Mesenchymal stem cell (in vitro differentiated cells and primary cell): ENCODE measurements at places on chromosomes 2 and 18.

DNA sequence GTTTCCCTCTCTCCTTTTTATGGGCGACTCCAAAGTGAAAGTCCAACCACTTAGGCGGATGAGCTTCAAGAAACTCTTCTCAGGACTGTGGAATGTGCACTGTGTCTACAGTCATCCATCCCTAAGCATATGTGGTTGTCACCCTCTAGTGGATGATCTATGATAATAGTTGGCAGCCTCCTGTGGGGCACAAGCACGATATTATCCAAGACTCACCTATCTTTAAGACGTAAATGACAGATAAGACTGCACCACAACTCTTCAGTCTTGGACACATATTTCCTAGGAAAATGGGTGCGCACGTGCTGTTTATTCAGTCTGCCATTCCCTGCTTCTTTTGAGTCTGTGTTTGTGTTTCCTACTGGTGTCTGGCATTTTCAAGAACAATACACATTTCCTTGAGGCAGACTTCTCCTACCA lies 145.5 kb upstream of the CTAGE1 start:
- peak; percentile 91 for DNase-seq

DNA sequence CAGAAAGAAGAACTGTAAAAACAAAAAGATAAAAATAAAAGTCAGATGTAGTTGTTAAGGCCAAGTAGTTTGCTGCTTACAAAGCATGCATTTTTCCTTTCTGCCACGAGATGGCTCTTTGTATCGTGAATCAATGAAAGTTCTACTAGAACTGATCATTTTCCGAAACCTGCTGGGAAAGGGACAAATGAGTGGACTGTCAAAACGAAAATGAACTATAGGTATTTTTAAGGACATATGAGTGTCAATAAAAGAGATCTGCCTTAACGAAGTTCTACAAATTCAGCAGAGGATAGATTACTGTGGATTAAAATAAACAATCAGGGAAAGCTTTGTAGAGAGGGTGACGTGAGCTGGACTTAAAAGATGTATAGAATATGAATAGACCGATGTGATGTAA lies 15.0 kb upstream of the ELOA2 start:
- peak; percentile 63 for DNase-seq

GRCh38 chr18:44927127-44927849 lies 246.6 kb downstream of the SETBP1 start:
- no peak for DNase-seq

DNA sequence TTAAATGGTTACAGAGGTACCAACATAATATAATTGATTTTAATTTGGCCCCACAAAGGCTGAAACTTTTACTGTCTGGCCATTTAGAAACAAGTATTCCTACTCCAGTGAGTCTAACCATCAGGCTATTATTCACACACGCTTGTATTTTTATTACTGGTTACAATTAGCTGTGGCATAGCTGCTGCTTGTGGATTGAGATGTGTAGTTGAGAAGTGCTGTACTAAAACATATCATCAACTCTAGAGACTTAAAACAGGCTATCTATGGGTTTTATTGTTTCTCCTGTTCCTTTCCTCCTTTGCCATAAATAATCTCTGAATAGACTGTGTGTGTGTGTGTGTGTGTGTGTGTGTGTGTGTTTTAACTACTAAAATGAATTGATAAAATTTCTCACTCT lies 530.2 kb downstream of the CCDC85A start:
- no peak for DNase-seq

DNA sequence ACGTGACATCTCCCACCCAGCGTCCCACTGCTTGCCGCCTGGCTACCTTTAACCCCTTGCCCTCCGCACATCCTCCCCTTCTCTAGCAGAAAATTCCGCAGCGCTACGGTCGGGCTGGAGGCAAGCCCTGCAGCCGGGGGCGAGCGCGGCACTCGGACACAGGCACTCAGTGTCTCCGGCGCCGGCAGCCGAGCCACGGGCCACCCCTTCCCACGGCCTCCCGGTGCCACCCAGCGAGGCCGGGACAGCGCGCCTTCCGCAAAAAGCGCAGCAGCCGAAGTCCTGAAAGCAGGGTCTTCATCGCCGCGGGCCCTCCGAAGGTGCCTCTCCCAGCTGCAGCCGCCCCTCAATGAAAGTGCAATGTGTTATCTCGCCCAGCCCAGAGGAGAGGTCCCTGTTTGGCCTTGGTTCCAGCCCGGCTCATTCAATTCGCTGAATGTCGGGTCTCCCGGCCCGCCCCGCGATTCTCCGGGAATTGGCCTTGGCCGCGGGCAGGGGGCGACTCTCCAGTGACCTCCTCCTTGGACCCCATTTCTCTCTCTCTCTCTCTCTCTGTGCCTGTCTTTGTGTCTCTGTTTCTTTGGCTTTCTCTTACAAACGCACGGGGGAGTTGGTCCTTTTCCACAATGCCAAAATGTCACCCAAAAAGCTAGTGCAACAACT lies 1.1 kb downstream of the DLGAP1 start:
- DNase-seq: no peak

DNA sequence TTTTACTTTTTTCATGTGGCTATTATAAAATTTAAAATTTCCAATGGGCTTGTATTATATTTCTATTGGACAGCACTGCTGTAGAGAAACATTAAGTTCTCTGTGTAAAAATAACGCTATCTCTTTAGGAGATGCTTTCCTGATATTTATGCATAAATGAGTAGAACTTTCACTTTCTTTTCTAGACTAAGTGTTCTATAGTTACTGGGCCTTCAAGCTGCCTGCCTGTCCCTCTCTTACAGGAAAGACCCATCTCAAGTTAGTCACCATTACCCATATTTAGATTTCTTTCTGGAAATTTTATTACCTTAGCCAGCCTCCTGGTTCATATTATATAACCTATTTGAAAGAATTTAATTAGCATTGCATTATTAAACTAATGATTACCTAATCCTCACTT lies 4.8 kb downstream of the ITGA4 start:
- DNase-seq: no peak

GRCh38 chr18:61085036-61085435 lies 248.2 kb upstream of the CDH20 start:
- no peak for DNase-seq

GRCh38 chr2:25294573-25295462 lies 46.9 kb downstream of the DNMT3A start:
- DNase-seq: peak; percentile 18

GRCh38 chr2:234172066-234172465 lies 121.6 kb downstream of the SPP2 start:
- no peak for DNase-seq

DNA sequence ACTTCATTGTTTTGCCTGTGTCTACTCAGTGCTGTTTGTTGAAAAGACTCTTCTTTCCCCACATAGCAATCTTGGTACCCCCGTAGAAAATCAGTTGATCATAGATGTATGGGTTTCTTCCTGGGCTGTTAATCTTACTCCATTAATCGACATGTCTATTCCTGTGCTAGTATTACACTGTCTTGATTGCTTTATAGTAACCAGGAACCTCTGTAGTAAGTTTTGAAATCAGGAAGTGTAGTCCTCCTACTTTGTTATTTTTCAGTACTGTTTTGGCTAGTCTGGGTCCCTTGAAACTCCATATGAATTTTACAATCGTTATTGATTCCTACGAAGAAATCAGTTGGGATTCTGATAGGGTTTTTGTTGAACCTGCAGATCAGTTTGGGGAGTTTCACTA lies 78.8 kb upstream of the FAM136A start:
- no peak for DNase-seq

DNA sequence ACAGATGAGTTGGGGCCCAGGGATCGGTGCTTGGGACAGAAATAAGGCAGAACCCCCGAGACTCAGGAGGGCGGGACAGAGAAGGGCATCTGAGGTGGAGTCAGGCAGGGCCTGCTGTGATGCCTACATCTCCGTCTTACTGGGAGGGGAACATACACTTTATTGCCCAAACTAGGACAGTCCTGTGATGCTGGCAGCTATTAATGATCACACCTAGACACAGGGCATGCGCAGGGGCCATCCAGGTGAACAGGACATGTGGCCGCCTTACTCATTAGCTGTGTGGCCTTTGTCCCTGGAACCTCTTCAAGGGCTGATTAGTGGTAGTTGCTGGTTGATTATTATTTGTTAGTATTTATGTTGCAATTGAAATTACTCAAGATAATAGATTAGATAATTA lies 33.2 kb downstream of the MLPH start:
- DNase-seq: no peak

- DNase-seq: no peak
Measured at GRCh38 chr2:217986256-217986961, 16.4 kb downstream of the TNS1 start.

DNA sequence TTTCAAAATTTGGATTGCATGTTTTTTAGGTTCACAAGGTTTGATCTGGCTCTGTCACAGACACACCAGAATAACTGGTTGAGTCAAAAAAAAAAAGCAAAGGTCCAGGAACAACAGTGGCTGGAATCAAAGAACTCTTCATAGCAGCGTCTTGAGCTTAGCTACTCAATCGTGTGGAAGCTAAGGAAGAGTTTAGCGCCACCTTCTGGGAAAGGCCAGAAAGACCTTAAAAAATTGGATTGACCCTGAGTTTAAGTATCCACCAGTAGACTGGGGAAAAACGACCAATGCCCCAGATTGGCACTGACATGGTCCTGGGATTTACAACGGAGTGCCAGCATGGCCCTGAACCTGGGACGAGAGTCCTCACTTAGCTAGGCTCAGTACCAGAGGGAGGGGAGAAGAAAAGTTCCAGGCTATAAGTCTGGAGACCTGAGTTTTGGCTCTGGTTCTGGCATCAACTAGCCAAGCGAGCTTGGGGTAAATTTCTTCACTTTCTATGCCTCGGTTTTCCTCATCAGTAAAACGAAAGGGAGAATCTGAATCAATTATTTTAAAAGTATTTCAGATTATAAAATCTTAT lies 71.1 kb upstream of the TFCP2L1 start:
- peak; percentile 72 for DNase-seq

DNA sequence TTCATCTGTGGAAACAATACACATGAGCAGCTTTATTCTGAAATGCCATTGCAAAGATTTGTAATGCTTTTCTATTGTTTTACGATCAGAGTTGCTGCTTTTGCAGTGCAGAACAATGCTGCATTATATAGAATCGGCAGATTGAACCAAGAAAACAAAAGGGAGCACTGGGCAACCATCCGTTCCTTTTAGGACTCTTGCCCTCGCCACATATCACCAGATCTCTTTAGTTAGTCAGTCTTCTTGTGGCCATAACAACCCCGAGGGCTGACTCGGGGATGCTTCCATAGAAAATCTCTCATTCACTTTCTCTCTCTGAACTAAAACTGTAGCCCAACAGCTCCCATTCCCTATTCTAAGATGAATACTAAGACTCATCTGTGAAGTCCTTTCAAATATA lies 340.4 kb downstream of the NRXN1 start:
- no peak for DNase-seq

- peak; percentile 10 for DNase-seq
Measured at GRCh38 chr18:26052505-26052904, 37.9 kb downstream of the SS18 start.

- no peak for DNase-seq
Measured at GRCh38 chr2:15354596-15355366, 206.4 kb downstream of the NBAS start.

DNA sequence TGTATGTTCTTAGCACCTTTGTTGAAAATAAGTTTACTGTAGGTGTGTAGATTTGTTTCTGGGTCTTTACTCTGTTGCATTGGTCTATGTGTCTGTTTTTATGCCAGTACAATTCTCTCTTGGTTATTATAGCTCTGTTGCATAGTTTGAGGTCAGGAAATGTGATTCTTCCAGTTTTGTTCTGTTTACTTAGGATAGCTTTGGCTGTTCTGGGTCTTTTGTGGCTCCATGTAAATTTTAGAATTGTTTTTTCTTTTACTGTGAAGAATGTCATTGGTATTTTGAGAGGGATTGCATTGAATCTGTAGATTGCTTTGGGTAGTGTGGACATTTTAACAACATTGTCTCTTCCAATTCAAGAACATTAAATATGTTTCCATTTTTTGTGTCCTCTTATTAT lies 69.1 kb downstream of the ANKRD62 start:
- DNase-seq: no peak

- DNase-seq: peak; percentile 82
Measured at GRCh38 chr2:72198532-72199241, 51.0 kb upstream of the CYP26B1 start.

DNA sequence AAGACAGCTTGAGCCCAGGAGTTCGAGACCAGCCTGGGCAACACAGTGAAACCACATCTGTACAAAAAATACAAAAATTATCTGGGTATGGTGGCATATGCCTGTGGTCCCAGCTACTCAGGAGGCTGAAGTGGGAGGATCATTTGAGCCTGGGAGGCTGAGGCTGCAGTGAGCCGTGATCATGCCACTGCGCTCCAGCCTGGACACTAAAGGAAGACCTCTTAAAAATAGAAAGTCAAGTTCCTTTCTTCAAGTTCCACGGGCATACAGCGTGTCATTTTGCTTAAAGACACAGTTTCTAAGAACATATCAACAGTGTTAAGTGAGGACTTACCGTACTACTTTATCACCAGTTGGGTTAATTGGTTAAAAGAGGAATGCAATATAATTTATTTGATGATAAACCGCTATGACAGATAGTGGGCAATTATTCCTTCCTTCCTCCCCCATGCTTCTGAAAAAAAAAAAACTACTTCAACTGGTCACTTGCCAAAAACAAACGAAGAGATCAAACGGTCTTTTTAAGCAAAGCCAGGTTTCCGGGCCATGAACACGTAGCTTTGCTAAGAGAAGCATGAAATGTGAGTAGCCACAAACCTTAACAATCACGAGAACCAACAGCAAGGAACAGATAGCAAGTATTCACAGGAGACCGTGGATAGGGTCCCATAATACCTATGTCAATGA lies 21.4 kb downstream of the AP1S3 start:
- DNase-seq: no peak

- no peak for DNase-seq
Measured at GRCh38 chr2:130764035-130764820, 8.9 kb downstream of the AMER3 start.

- DNase-seq: no peak
Measured at GRCh38 chr2:39484620-39485495, 47.8 kb upstream of the MAP4K3 start.

- no peak for DNase-seq
Measured at GRCh38 chr2:201024518-201024917, 47.0 kb downstream of the HYCC2 start.

DNA sequence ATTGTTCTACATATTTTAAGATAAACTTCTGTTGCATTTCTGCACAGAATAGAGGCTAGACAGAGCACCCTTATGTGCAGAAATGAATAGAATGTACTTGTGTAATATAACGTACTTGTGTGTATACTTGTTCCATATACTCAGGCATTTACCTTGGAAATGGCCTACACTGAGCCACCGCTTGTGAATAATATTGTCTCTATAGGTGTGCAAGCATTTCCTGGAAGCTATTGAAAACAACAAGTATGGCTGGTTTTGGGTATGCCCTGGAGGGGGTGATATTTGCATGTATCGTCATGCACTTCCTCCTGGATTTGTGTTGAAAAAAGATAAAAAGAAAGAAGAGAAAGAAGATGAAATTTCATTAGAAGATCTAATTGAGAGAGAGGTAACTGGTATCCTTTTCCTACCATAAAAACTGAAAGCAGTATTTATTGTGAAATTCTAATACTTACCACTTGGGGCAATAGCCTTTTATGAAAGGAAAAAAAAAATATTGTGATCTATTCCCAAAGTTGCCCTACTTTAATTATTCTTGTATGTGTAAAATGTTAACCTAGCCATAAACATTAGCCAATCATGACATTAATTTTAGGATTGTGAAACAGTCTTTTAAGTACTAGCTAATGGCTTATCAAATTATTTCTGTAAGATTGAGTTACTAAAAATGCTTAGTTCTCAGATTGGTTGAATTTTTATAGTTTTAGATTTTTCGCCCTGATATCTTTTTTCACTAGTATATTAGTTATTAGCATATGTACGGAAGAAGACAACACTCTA lies 18.0 kb downstream of the ZC3H15 start:
- DNase-seq: peak; percentile 58

- DNase-seq: peak; percentile 99
Measured at GRCh38 chr2:223613017-223613950, 11.1 kb upstream of the SCG2 start.

- DNase-seq: no peak
Measured at GRCh38 chr2:41741951-41742595, 305.7 kb upstream of the PKDCC start.
